ENCODE measurements at places on chromosomes 5 and 9.
A peak's percentile ranks its signal among the peaks of the same experiment; 100 is the strongest.

DNA sequence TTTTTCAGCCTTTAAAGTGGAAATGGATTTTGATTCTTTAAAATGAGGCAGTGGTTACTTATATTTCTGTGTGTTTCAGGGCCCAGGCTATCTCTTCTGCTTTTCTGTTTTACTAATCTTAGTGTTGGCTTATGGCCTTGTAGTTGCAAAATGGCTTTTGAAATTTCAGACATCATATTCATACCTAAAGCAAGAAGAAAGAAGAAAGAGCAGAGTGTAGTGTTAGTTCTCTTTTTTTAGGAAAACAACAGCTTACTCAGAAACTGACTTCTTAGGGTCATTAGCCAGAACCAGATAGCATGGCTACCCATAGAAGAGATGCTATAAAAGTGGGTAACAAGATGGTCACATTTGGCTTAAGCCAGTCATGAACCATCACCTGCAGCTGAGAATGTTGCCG, 20.9 kb downstream of the ZBED3 start:
- no peak for DNase-seq

GRCh38 chr5:13248253-13248652, 696.2 kb downstream of the DNAH5 start:
- DNase-seq: no peak

- no peak for DNase-seq
Measured at GRCh38 chr9:130845901-130846481, 10.9 kb downstream of the ABL1 start.

GRCh38 chr9:111481885-111482636, 2.1 kb downstream of the ECPAS start:
- no peak for DNase-seq

GRCh38 chr9:70007831-70008230, 35.8 kb upstream of the MAMDC2 start:
- DNase-seq: no peak

- DNase-seq: no peak
Measured at GRCh38 chr5:172336676-172337285, 53.2 kb upstream of the UBTD2 start.

DNA sequence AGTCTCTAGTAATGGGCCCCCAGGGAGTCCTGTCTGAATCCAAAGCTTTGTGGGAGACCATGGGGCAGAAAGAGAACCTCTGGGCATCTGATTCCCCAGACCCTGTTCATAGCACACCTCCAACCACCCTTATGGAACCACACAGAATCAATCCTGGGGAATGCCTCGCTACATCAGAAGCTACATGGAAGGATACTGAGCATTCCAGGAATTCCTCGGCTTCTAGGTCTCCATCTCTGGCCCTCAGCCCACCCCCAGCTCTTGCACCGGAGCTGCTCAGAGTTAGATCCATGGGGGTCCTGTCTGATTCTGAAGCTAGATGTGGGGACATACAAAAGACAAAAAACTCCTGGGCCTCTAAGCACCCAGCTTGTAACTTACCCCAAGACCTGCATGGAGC, 28.4 kb downstream of the VCP start:
- DNase-seq: no peak

- DNase-seq: no peak
Measured at GRCh38 chr9:135480071-135480939, 723 bp downstream of the PPP1R26 start.

DNA sequence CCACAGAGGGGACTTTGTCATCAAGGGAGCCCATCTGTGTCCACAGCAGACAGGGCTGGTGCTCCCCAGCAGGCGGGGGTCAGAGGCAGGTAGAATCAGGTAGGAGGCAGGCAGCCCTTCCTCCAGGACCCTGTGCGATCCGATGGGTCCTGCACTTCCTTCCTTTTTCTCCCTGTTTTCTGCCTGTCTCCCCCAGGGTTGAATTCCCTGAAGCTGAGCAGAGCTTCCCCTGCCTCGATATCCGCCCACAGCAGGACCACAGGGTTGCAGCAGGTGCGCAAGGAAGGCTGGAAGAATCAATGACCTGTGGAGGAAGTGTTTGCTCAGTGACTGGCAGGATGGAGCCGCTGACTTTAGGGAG, 69.2 kb downstream of the MRPL36 start:
- DNase-seq: no peak

DNA sequence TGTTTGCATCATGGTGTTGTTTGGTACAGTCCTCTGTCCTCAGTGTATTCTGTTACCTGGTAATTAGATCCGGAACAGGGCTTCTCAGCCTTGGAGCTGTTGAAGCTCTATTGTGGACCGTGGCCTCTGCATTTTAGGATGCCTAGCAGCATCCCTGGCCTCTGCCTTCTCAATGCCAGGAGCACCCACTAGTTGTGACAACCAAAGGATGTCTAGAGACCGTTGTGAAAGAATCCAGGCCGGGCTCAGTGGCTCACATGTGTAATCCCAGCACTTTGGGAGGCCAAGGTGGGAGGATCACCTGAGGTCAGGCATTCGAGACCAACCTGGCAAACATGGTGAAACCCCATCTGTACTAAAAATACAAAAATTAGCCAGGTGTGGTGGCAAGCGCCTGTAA, 159.6 kb downstream of the CACNA1B start:
- DNase-seq: no peak

GRCh38 chr9:4725706-4726442, 15.1 kb downstream of the AK3 start:
- DNase-seq: no peak

DNA sequence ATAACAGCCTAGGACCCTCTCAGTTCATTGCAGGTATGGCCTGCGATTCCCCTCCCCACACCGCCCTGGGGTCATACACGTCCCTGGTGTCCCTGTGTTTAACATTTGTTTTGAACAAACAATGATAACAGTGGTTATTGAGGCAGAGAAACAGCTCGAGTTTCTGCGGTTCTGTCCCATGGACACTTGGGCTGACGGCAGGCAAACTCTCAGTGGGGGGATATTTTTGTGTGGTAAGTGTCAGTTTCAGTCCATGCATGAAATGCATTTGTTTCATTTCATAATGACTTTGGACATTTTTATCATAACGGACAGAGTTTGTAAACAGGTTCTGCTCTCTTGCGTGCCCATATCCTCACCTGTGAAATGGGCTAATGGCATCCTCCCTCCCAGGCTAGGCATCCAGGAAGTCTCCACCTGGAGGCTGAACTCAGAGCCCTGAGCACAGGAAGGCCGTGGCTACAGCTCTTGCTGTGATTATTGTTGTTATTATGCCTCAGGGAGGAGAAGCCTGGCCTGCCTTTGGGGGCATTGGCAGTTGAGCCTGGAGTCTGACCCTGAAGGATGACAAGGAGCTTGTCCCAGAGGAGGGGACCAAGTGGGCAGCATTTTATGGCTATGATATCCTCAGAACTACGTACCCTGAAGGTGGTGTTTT, 190.9 kb downstream of the GADD45G start:
- no peak for DNase-seq

DNA sequence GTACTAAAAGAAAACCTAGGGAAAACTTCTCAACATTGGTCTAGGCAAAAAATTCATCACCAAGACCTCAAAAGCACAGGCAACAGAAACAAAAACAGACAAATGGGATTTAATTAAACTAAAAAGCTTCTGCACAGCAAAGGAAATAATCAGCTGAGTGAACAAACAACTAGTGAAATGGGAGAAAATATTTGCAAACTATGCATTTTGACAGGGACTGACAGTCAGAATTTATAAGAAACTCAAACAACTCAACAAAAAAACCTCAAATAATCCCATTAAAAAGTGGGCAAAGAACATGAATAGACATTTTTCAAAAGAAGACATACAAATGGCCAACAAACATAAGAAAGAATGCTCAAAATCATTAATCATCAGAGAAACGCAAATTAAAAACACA, 189.4 kb downstream of the AUH start:
- DNase-seq: no peak

GRCh38 chr5:113343343-113343742, 91.4 kb downstream of the TSSK1B start:
- no peak for DNase-seq

DNA sequence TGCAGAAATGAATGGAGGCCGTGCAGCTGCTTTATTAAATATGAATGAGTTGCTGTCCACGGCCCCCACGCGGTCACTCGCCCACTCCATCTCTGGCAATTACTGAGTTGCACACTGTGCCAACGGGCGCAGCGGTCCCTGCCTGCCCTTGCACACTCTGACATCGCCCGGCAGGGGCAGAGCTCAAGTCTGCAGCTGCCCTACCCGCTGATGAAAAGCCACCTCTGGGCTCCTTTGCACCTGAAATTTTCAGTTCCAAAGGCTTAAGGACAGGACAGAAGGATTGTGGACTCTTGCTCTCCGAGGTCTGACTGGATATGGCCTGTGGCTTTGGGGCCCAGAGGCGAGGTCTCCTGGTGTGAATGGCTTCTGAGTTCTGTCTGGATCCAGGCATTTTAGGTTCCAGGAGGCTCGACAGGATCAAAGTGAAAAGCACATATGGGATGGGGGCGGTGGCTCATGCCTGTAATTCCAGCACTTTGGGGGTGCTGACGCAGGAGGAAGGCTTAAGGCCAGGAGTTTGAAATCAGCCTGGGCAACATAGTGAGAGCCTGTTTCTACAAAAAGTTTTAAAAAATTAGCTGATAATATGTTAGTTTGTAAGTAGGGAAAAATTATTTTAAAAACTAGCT, 201.8 kb downstream of the PAX5 start:
- no peak for DNase-seq

- no peak for DNase-seq
Measured at GRCh38 chr9:14198047-14198840, 115.7 kb downstream of the NFIB start.

DNA sequence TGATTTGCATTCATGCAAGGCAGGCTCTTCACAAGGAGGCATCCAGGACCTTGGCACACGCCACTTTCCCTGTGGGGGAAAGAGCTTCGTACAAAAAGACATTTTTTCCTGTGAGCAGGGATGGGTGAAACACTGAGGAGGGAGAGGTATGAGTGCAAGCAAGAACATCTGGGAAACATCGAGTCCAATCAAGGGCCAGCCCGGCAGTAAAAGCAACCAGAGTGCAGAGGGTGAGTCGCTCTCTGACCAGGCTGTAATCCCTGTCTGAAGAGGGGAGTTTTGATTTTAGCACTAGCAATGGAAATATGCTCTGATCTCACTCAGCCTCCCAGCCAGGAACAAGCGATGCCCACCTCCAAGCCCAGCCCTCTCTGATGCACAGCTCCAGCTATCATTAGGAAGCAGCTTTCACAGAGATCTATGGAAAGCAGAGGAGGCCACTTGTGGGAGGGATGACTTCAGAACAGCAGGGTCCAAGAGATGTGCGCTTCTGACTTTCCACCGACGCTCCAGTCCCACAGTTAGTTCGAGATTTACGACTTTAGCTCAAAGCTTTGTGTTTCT, 211.0 kb upstream of the ADAMTS16 start:
- no peak for DNase-seq

- DNase-seq: no peak
Measured at GRCh38 chr9:133106511-133107244, 14.4 kb downstream of the RALGDS start.

- no peak for DNase-seq
Measured at GRCh38 chr9:385818-386398, 171.2 kb downstream of the DOCK8 start.

GRCh38 chr9:131103024-131103423, 6.7 kb downstream of the AIF1L start:
- no peak for DNase-seq

DNA sequence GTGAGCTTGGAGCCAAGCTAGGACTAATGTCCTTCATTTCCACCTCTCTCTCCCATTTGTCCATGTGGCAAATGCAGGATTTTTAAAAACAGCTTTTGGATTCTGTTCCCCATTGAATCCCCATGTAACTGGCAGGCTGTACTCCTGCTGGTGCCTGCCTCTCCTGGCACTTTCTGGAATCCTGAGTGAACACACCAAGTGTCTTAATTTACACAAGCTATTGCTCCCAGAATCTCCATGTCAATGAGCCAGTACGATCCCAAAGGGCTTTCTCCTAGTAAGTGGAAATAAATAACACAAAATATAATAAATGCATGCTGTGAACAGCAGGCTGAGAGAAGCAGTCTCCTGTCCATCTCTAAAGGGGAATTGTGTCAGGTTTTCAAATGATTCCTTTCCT, 88.4 kb upstream of the WWC1 start:
- no peak for DNase-seq

DNA sequence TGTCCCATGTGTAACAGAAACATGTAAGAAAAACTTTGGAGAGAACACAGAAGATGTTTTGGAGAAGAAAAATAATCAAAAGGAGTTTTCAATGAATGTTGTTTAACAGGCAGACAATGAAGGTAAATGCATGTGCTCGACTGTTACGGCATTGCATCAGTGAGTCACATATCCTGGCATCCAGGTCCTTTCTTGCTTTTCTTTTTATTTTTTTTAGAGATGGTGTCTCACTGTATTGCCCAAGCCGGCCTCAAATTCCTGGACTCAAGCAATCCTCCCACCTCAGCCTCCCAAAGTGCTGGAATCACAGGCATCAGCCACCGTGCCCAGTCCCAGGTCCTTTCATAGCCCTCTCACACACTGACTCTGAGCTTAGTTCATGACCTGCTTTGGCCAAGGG, 181.8 kb downstream of the DTWD2 start:
- no peak for DNase-seq

GRCh38 chr9:137462986-137463930, 4.1 kb upstream of the NSMF start:
- DNase-seq: no peak

- DNase-seq: no peak
Measured at GRCh38 chr9:15543047-15543813, 9.6 kb upstream of the CCDC171 start.

DNA sequence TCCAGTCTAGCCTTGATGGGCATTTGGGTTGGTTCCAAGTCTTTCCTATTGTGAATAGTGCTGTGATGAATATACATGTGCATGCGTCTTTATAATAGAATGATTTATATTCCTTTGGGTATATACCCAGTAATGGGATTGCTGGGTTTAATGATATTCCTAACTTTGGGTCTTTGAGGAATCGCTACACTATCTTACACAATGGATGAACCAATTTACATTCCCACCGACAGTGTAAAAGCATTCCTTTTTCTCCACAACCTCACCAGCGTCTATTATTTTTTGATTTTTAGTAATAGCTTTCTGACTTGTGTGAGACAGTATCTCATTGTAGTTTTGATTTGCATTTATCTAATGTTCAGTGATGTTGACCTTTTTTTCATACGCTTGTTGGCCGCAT, 1040.1 kb downstream of the MAT2B start:
- no peak for DNase-seq

DNA sequence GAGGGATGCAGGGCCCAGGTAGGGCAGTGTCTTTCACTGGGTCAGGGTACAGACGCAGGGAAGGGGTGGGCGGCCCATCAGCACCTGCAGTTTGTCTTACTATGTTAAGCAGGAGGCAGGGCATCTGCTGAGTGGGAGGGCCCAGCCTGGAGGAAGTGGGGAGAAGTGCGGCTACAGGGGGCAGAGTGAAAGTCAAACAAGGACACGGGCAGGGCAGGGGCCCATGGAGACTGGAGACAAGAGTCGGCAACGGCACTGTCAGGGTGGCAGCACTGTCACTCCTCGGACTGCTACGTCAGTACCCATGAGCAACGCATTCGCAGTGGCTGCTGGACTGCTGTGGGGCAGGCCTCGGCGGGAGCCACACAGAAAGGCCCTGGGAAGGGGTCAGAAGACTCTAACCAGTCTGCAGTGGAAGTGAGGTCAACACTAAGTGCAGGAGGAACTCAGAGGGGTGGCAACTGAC, 19.7 kb downstream of the CAMSAP1 start:
- DNase-seq: peak; percentile 23

- DNase-seq: no peak
Measured at GRCh38 chr9:78778861-78779374, 482.0 kb downstream of the PSAT1 start.
